Amniotic stem cell (primary cell): ENCODE measurements at places on chromosomes 2 and 18.

DNA sequence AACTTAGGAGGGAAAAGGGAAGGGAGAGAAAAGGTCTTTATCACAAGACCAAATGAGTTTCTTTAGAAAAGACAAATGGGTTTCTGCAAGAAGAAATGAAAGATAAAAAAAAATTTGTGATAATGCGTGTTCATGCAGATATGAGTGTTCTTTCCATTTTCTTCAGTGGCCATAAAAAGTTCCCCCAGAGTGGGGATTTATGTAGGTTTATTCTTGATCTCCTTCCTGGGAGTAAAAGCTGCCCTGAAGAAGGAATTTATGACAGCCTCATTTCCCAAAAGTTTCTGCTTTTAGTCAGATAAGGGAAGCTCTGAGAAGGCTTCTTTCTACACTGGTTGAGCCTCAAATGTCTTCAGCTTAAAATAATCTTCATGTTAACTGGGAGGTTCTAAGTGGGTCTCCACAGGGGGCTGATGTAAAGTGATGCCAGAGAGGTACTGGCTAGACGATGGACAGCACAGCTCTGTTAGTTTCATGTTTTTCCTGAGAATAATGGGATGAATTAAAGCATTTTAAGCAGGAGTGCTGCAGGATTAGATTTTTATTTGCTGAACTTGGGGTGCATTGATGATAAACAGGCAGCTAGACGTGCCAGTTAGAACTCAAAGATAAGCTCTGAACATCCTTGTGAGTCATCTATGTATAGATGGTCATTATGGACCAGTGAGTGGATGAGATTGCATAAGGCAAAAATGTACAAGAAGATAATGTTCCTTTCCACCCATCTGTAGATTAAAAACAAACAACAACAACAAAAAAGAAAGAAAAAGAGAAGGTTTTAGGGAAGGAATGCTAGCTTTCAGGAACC lies 99.4 kb upstream of the MSH2 start:
- DNase-seq = no peak

- DNase-seq = no peak
These were observed 19.1 kb downstream of the PARD6G start for GRCh38 chr18:80228051-80228848.

DNA sequence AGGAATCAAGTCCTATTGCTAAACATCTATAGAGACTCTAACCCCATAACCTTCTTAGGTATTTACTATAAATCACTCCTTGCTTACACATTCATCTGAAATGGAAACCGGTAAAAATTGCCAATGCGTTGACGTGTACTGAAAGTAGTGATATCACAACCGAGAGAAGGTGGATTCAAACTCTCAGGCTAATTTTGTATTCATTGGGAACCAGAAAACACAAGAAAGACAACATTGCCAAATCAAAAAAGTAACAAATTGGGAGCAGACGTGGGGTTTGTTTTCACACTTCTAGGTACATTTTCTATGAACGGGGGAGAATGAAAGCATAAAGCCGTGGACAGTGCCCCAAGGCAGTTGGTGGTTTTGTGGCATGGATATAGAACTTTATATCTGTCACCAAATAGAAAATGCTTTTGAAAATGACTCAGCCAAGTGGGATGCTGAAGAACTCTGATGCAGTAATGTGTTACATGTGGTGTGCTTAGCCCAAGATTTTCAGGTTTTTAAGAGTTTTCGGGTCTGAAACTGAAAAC lies 155.1 kb upstream of the RASGRP3 start:
- DNase-seq = peak; percentile 46

DNA sequence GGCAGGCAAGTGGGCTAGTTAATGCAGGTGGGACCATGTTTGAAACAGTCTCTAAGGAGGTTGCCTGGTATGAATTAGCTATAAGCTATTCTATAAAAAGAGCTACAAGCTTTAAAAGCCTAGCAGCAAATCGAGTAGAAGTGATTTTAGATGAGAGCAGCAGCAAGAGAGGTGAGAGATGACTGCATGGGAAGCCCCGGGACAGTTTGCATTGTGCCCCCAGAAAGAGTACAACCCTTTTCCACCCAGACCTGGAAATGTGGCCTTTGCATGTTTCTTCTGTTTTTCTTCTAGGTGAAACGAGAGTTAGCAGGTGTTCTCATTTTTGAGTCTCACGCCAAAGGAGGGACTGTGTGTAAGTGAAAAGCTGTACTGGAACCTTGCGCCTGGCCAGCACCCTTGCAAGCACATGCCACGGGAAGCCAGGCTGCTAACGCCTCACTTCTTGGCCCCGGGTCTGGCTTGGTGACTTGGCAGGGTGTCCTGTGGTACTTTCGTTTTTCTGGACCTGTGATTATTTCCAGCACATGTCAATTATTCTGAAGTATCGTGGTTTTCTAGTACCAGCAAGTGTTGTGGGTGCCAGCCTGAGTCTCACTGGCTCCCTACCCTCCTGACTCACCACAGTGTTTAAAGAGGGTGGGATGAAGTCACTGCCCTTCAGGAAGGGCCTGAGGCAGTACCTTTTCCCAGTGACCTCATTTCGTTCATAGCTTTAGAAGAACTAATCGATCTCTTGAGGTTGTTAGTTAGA lies 90.3 kb upstream of the MAP3K20 start:
- peak; percentile 61 for DNase-seq

GRCh38 chr2:142874293-142874814 lies 3.1 kb upstream of the KYNU start:
- DNase-seq = peak; percentile 33

GRCh38 chr18:30999887-31000628 lies 42.5 kb downstream of the DSC3 start:
- no peak for DNase-seq

DNA sequence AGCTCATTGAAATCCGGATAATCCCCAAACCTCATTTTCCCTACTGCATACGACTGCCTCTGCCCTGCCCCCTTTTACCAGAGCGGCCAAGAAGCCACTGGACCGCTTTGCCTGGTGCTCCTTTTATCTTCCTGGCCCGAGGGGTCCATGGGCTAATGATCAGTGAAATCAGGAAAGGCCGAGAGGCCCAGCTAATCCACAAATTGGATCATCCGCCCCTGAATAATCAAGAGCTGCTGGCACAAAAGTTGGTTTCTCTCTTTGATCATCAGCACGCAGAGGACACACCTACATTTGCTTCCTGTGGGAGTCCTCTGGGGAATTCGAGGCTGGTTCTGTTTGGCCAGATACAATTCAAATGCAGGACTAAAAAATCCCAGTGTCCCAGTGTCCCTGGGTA lies 144.5 kb downstream of the INSIG2 start:
- no peak for DNase-seq

- DNase-seq = no peak
These were observed 13.3 kb downstream of the GAREM2 start for GRCh38 chr2:26185954-26186770.

- no peak for DNase-seq
These were observed 214.8 kb downstream of the IKZF2 start for GRCh38 chr2:212936572-212936971.

- DNase-seq = no peak
These were observed 225.3 kb upstream of the AGAP1 start for GRCh38 chr2:235268535-235268934.

GRCh38 chr2:157479081-157480027 lies 35.5 kb upstream of the CYTIP start:
- no peak for DNase-seq

DNA sequence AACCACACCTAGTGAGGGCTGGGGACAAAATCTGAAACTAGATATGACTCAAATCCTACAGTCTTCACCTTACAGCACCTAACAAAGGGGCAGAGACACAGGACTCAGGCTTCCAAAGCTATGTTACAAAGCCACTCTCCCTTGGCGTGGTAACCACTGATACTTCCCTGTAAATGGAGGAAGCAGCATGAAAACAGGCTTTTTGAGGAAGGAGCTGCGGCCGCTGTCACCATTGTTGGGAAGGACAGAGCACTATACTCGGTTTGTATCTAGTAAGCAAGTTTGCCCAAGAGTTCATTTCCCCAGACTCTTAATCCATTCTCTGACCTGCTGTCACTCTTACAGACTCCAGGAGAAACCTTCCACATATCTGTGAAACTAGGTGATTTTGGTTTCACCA lies 60.3 kb downstream of the LONRF2 start:
- no peak for DNase-seq

DNA sequence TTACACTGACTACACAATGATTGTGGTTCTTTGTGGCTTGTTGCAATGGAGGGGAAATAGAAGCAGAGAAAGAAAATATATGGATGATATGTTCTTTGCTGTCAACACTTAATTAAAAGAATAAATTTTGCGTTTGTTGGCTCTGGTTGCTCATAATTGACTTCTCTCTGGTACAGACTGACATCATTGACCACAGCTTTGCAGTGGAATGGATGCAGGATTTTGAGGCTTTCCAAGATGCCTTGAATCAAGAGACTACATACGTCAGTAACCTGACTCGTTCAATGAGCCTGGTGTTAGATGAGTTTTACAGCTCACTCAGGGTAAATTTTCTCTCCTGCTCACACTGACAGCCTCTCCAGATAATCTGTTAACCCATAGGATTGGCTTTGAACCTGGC lies 9.9 kb downstream of the GPN1 start:
- DNase-seq = no peak

DNA sequence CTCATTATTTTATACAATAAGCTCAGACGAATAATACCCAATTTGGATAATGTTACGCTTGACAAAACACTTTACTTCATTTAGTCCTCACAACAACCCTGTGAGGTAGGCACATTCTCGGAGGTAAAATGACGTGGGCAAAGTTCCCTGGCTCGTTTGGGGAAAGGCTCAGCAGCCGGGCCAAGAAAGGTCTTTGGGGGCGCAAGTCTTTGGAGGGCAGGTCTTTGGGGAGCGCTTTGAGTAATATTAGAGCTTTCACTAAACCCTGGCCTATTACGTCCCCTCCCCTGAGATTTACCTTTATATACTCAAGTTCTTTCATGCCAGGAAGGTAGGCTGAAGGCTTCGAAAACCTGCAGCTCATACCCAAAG lies 427 bp downstream of the RBKS start:
- no peak for DNase-seq

- no peak for DNase-seq
These were observed 6.6 kb downstream of the IL1RN start for GRCh38 chr2:113133704-113134598.
